ENCODE measurements at places on chromosomes 12 and 14. TPM values are rescaled to one million over a fixed set of nuclear protein-coding genes. Genes with fewer than 3 reads are reported as not detected.

Gene SIX6
- total RNA-seq, result not detected

Gene MMP19
- total RNA-seq, result 5.2 TPM

Gene TRIAP1
- 38.9 TPM for total RNA-seq

Gene FZD10
- 4.4 TPM for total RNA-seq

Gene RAB15
- total RNA-seq, result 6.4 TPM

Gene AQP5
- total RNA-seq, result not detected

Gene SYNE3
- 7.7 TPM for total RNA-seq
